ENCODE measurements at places on chromosomes 12 and 14. TPM values are rescaled to one million over a fixed set of nuclear protein-coding genes. Genes with fewer than 3 reads are reported as not detected.

The CCDC175 gene
- total RNA-seq, result not detected

- H3K36me3 ChIP-seq, result no peaks in the 10 kb centered on the region
- peak overlapping the region; percentile 9 for H3K4me3 ChIP-seq
- no peaks in the 10 kb centered on the region for H3K4me1 ChIP-seq
- DNase-seq, result peak; percentile 14
- H3K27ac ChIP-seq, result no peak overlapping the region
Measured at GRCh38 chr12:59548930-59549329, 46.9 kb upstream of the SLC16A7 start.

- peaks cover 1% of the 10 kb centered on the region for H3K4me1 ChIP-seq
- H3K4me3 ChIP-seq, result no peak overlapping the region
- no peaks in the 10 kb centered on the region for H3K36me3 ChIP-seq
- DNase-seq, result no peak
- peaks cover 52% of the 10 kb centered on the region for H3K27me3 ChIP-seq
- no peak overlapping the region for H3K27ac ChIP-seq
Measured at GRCh38 chr12:109832541-109833306, 474 bp downstream of the TRPV4 start.

The AMDHD1 gene
- 2.2 TPM for total RNA-seq

- no peaks in the 10 kb centered on the region for H3K27me3 ChIP-seq
- H3K36me3 ChIP-seq, result no peaks in the 10 kb centered on the region
- H3K4me3 ChIP-seq, result peak within 1 kb of the TSS; percentile 75
Measured at GRCh38 chr14:64549791-64550620, at the start of gene PPP1R36. TSS of gene PPP1R36 (plus strand) at chr14:64549961. CDS start at chr14:64549998, 37 bp downstream.

The KIF5A gene
- 2.3 TPM for total RNA-seq

GRCh38 chr14:69459122-69459521, 25.4 kb upstream of the PLEKHD1 start:
- H3K36me3 ChIP-seq, result peaks cover 5% of the 10 kb centered on the region
- no peaks in the 10 kb centered on the region for H3K4me1 ChIP-seq
- H3K27ac ChIP-seq, result no peak overlapping the region
- H3K27me3 ChIP-seq, result no peaks in the 10 kb centered on the region

DNA sequence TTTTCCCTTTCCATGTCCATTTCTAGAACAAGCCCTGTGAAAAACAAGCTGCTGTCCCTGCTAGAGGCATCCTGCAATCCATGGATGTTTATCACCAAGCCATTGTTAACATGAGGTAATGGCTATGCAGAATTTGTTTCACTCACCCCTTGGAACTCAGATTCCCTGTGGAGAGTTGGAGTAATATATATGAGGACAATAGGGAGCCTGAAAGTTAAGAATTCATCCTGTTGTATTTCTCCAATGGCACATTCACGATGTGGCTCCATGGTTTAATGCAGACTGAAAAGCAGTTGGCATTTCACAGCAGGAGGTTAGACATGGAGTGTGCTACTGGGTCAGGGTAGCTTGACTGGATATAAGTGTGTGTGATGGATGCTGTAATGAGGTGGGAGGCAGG, 32.4 kb downstream of the GPR65 start:
- H3K4me3 ChIP-seq, result no peak overlapping the region
- no peak for DNase-seq
- H3K36me3 ChIP-seq, result peaks cover 5% of the 10 kb centered on the region
- no peaks in the 10 kb centered on the region for H3K27me3 ChIP-seq

DNA sequence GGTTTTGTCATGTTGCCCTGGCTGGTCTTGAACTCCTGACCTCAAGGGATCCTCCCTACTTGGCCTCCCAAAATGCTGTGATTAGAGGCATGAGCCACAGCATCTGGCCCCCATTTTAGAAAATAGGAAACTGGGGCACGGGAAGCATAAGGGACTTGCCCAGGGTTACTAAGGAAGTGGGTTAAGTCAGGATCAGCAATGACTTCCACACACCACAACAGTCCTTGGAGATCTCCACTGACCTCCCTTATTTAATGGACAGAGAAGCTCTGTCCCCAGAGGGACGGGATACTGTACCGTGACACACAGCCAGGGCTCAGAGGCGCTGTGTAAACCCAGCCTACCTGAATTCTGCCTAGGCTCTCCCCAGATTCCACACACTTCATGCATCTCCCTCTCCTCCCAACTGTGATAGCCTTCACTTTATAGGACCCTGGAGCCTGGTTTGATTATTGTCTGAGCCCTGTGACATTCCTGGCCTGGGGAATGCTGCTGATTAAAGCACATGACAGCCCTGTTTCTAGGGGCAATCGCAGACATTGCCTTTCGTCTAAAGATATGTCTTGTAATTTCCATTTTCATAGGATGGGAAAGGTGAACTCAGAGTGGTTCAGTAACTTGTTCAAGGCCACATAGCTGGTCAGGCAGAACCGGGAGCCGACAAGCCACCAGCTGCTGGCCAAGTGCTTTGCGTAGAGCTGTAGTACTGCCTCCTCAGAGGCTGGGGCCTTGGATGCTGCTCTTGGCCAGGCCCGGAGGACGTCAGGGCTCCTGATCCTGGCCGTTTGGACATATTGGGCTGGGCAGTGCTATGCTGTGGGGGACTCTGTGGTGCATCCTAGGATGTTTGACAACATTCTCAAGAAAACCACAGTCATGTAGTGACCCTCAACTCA, 20.8 kb downstream of the SERPINA1 start:
- no peak overlapping the region for H3K4me3 ChIP-seq
- H3K27ac ChIP-seq, result no peak overlapping the region
- H3K4me1 ChIP-seq, result no peaks in the 10 kb centered on the region
- peaks cover 6% of the 10 kb centered on the region for H3K27me3 ChIP-seq

The KLRC3 gene
- 3.2 TPM for total RNA-seq

DNA sequence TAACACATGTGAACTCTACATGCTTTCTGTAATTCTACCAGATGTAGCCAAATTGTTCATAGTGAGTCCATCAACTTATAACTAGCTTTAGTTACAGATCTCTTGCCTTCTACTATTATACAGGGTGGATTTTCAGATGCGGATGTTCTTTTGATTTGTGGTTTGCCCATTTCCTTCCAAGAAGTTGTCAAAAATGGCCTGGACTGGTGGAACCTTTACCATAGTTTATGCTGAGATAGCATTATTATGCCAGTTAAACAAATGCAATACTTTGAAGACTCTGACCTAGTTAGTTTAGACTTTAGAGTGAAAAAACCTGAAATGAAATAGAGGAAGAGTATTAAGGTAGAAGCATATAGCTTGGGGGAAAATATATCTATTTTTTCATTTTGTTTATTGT, 27.4 kb upstream of the CFL2 start:
- H3K27ac ChIP-seq, result no peak overlapping the region
- peaks cover 4% of the 10 kb centered on the region for H3K36me3 ChIP-seq
- peaks cover 16% of the 10 kb centered on the region for H3K4me1 ChIP-seq
- DNase-seq, result peak; percentile 16

GRCh38 chr12:122001466-122002209, 20.0 kb upstream of the BCL7A start:
- H3K4me1 ChIP-seq, result peaks cover 52% of the 10 kb centered on the region
- H3K27me3 ChIP-seq, result no peaks in the 10 kb centered on the region
- peaks cover 2% of the 10 kb centered on the region for H3K36me3 ChIP-seq
- DNase-seq, result no peak
- H3K27ac ChIP-seq, result peak overlapping the region; percentile 62
- H3K4me3 ChIP-seq, result no peak overlapping the region

DNA sequence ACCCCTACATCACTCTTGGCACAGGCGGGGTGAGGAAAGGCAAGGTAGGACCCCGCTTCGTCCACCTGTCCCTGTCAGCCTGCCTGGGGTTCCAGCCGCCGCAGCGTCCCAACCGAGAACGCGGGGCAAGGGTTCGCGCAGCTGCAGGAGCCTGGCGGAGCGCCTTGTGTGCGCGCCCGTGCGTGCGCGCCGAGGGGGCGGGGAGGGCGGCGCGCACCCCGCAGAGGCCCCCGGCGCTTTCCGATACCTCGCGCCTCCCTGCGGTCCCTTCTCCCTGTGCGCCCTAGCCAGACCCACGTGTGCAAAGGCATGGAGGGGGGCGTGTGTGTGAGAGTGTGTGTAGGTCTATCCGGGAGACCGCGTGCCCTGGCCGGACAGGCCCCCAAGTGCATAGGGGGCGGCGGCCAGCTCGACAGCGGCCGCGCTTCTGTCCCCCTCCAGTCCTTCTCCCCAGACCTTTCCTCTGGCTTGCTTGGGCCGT, 122.4 kb downstream of the TSPAN9 start:
- H3K27me3 ChIP-seq, result peaks cover 53% of the 10 kb centered on the region
- H3K27ac ChIP-seq, result no peak overlapping the region
- no peaks in the 10 kb centered on the region for H3K36me3 ChIP-seq
- no peak for DNase-seq

DNA sequence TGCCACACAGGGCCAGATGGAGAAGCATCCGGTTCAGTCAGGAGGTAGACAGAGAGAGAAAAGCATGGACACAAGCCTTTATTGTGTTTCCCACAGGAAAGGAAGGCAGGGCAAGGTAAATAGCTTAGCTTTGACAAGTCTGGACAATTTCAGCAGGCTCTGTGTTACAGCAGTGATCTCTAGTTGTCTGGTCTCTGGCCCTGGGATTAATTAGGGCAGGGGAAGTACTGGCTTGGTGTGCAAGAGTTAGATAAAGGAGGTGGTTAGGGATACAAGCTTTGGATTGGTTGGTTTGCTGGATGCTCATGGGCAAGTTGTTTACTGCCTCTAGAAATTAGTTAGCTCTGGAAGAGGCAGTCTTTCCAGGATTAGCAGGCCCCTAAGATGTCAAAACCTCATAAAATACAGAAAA, 15.1 kb upstream of the NGDN start:
- H3K4me3 ChIP-seq, result no peak overlapping the region
- H3K27me3 ChIP-seq, result peaks cover 23% of the 10 kb centered on the region
- H3K4me1 ChIP-seq, result no peaks in the 10 kb centered on the region
- no peak overlapping the region for H3K27ac ChIP-seq

- no peaks in the 10 kb centered on the region for H3K27me3 ChIP-seq
- peaks cover 14% of the 10 kb centered on the region for H3K4me1 ChIP-seq
- H3K4me3 ChIP-seq, result no peak overlapping the region
Measured at GRCh38 chr14:69749956-69750355, 17.0 kb upstream of the SRSF5 start.

The POLR3B gene
- 8.1 TPM for total RNA-seq

- no peak for DNase-seq
- no peaks in the 10 kb centered on the region for H3K4me1 ChIP-seq
- no peak overlapping the region for H3K4me3 ChIP-seq
- H3K36me3 ChIP-seq, result no peaks in the 10 kb centered on the region
- H3K27ac ChIP-seq, result no peak overlapping the region
- peaks cover 8% of the 10 kb centered on the region for H3K27me3 ChIP-seq
Measured at GRCh38 chr12:102567031-102567985, 86.9 kb upstream of the IGF1 start.

The DNAI7 gene
- total RNA-seq, result 0.57 TPM

GRCh38 chr12:66600903-66601302, 78.0 kb downstream of the GRIP1 start:
- H3K27me3 ChIP-seq, result peaks cover 1% of the 10 kb centered on the region
- H3K4me1 ChIP-seq, result no peaks in the 10 kb centered on the region
- no peak overlapping the region for H3K27ac ChIP-seq
- no peak overlapping the region for H3K4me3 ChIP-seq
- DNase-seq, result no peak
- H3K36me3 ChIP-seq, result no peaks in the 10 kb centered on the region

The ASPG gene
- not detected for total RNA-seq

- no peak overlapping the region for H3K4me3 ChIP-seq
- no peak for DNase-seq
- no peaks in the 10 kb centered on the region for H3K27me3 ChIP-seq
- peaks cover 5% of the 10 kb centered on the region for H3K36me3 ChIP-seq
- peaks cover 4% of the 10 kb centered on the region for H3K4me1 ChIP-seq
- H3K27ac ChIP-seq, result peak overlapping the region; percentile 60
Measured at GRCh38 chr12:873954-874353, 75.5 kb downstream of the RAD52 start.

GRCh38 chr12:38931461-38931860, 26.1 kb upstream of the CPNE8 start:
- no peak overlapping the region for H3K27ac ChIP-seq
- H3K27me3 ChIP-seq, result peaks cover 2% of the 10 kb centered on the region
- no peak overlapping the region for H3K4me3 ChIP-seq
- H3K4me1 ChIP-seq, result no peaks in the 10 kb centered on the region

- no peaks in the 10 kb centered on the region for H3K27me3 ChIP-seq
Measured at GRCh38 chr14:37150414-37150813, 22.0 kb downstream of the SLC25A21 start.

DNA sequence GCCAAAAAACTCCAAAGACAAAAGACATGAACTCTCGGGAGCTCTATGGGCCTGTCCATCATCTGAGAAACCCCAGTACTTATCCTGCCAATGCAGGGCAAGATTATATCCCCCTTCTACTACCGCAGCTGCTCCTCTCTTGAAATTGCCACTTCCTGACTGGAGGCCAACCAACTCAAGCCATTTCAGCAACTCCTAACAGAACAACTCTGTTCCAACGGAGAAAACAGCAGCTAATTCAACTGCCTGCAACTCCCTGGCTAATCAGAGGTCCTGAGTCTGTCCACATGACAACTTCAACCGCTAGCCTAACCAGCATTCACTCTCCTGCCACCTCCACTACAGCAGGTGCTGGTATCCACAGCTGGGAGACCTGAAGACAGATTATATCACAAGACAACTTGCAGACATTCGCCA, 24.1 kb downstream of the CEP83 start:
- H3K27me3 ChIP-seq, result no peaks in the 10 kb centered on the region
- H3K4me1 ChIP-seq, result peaks cover 28% of the 10 kb centered on the region
- H3K4me3 ChIP-seq, result peak overlapping the region; percentile 18
- H3K36me3 ChIP-seq, result peaks cover 20% of the 10 kb centered on the region
- peak overlapping the region; percentile 49 for H3K27ac ChIP-seq

- H3K36me3 ChIP-seq, result no peaks in the 10 kb centered on the region
- peak overlapping the region; percentile 99 for H3K4me3 ChIP-seq
- DNase-seq, result no peak
- peak overlapping the region; percentile 95 for H3K27ac ChIP-seq
- peaks cover 40% of the 10 kb centered on the region for H3K4me1 ChIP-seq
- H3K27me3 ChIP-seq, result peaks cover 2% of the 10 kb centered on the region
Measured at GRCh38 chr12:104285740-104286515, 17.6 kb upstream of the EID3 start.

GRCh38 chr12:114671443-114672411, 12.2 kb downstream of the TBX3 start:
- DNase-seq, result no peak
- H3K4me3 ChIP-seq, result no peak overlapping the region
- H3K27ac ChIP-seq, result no peak overlapping the region
- peaks cover 65% of the 10 kb centered on the region for H3K27me3 ChIP-seq

The CARMIL3 gene
- total RNA-seq, result 0.16 TPM

The PROX2 gene
- total RNA-seq, result 0.75 TPM

The RAD51AP1 gene
- total RNA-seq, result 1.3 TPM

GRCh38 chr14:94382099-94382715, 6.2 kb downstream of the SERPINA1 start:
- no peaks in the 10 kb centered on the region for H3K4me1 ChIP-seq
- no peaks in the 10 kb centered on the region for H3K36me3 ChIP-seq
- H3K27ac ChIP-seq, result no peak overlapping the region
- DNase-seq, result no peak
- no peak overlapping the region for H3K4me3 ChIP-seq

The GPX2 gene
- not detected for total RNA-seq

DNA sequence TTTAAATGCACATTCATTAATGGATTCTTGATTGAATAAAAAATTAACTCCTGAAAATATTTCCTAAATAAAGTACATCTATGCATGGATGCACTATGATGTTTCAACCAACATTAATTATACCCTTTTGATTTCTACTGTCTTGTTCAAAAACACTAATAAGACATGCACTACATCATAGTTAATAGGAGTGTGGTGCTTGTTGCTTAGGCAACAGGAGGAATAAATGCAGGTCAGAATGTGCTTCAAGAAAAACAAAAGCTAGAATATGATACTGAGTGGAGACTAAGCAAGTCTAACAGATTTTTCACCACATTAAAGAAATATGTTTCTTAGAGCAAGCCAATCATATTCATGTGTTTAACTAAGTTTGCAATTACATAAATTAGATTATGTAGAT, 495.8 kb upstream of the GARIN6 start:
- no peaks in the 10 kb centered on the region for H3K27me3 ChIP-seq
- DNase-seq, result no peak
- no peaks in the 10 kb centered on the region for H3K4me1 ChIP-seq
- no peak overlapping the region for H3K4me3 ChIP-seq
- H3K36me3 ChIP-seq, result no peaks in the 10 kb centered on the region
- no peak overlapping the region for H3K27ac ChIP-seq
